ENCODE measurements at places on chromosomes 3 and 15.

GRCh38 chr3:167814441-167814951 lies 79.0 kb downstream of the SERPINI1 start:
- no peak for DNase-seq

- DNase-seq = no peak
Observed at GRCh38 chr3:150118219-150118618, 147.5 kb upstream of the PFN2 start.

DNA sequence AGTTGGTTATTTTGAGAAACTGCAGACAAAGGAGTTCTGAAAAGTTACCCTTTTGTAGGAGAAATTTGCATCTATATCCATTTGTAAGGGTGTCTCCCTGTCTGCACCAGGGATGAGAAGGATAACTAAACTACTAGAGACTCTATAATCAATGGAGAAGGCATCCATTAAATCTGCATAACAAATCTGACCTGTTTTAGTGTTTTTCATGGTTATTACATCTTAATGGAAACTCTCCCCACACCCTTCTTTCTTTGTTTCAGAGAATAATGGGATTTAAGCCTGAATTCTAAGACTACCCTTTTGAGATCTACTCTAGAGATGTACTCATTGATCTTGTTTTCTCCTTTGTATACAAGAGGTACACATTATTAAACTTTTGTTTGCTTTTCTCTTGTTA lies 82.0 kb upstream of the DAZL start:
- DNase-seq = no peak

GRCh38 chr3:9308298-9308990 lies 54.4 kb upstream of the THUMPD3 start:
- DNase-seq = no peak

DNA sequence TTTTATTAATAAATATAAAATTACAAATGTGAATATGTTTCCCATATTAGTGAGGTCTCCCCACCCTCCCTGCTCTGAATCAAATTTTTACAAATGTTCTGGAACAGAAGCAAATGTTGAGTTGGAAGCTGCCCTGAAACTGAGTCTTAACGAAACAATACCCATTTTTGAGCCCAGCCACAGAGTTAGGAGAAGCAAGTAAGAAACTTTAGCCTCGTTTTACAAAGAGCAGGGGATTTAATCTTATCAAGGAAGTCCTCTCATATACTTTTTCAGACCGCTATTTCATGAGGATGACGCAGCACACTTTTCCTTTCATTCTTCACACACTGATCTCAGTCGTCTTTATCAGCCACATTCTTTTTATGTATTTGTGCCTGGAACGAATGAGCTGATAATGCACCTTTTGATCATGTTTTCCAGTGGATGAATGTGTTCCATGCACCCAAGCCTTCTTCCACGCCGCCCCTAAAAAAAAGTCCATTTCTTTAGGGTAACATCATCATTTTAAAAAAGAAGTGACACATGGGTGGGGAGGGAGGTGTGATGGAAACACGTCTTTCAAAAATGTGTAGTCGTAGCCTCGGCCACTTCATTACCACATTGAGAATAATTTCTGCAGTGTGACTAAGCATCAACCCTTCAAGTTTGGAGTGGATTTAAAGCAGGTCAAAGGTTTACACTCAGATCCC lies 48.1 kb downstream of the SETMAR start:
- DNase-seq = peak; percentile 85

- DNase-seq = peak; percentile 11
Observed at GRCh38 chr3:14879211-14879874, 60.6 kb downstream of the FGD5 start.

- no peak for DNase-seq
Observed at GRCh38 chr15:73394782-73395181, 26.0 kb upstream of the HCN4 start.

DNA sequence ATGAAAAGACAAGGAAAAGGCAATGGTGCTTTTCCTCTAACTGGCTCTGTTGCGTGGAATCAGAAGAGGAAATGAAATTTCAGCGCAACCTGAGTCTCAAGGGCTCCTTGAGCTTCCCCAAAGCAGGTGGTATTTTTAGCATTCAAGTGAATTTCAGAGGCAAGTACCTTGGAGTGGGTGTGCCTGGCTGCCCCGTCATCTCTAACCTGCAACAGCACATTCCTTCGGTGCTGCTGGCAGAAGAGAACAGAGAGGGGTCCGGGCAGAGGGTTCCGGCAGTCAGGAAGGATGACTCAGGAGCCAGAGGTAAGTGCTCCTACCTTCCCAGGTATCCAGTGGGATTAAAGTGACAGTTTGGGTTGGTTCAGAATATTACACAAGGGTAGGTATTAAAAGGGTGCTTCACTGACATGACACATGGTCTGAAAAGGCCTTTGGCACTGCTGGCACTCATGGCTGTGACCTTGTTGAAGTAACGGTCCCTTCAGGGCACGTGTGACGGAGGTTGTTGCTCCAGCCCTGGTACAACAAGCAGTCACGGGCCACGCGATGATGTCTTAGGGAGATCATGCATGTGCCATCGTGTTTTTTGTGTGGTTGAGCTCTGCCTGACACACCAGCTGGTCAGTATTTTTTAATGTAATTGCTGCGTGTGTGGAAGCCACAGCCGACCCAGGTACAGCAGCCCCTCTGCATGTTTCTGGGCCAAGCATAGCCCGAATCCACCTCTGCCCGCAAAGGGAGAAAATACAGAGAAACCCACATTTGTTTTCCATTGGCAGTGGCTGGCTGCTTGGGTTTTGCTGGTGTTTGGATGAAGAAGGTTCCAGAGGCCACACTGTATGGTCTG lies 75.7 kb downstream of the LRRK1 start:
- no peak for DNase-seq

DNA sequence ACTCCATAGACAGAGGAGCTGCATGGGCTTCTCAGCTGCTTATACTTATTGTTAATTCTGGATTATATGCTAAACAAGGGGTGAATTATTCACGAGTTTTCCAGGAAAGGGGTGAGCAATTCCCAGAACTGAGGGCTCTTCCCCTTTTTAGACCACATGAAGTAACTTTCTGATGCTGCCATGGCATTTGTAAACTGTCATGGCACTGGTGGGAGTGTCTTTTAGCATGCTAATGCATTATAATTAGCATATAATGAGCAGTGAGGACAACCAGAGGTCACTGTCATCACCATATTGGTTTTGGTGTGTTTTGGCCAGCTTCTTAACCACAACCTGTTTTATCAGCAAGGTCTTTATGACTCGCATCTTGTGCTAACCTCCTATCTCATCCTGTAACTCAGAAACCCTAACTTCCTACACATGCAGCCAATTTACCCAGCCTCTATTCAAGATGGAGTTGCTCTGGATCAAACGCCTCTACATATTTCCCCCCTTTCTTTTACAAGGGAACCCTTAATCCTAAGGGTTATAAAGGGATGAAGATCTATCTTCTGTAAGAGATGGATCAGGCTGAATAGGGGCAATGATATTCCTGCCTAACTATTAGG lies 12.1 kb upstream of the DMXL2 start:
- DNase-seq = no peak

GRCh38 chr3:191721390-191721861 lies 260.5 kb downstream of the PYDC2 start:
- no peak for DNase-seq

DNA sequence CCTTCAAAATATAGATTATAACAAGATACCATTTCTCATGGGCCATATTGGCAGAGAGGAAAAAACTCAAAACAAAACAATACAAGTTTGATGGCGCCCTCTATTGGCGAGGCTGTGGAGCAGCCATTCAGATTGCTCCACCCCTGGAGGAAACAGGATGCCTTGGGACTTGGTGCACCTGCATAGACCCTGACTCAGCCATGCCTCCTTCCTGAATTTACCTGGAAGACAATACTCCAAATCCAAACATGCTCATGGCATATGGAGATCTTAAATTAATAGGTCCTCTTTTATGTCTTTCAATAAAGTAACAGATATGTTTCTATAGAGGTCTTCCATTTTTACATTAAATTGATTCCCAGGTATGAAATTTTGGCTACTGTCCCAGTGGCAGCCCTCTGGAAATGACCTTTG lies 90.0 kb downstream of the APBA2 start:
- DNase-seq = peak; percentile 68

DNA sequence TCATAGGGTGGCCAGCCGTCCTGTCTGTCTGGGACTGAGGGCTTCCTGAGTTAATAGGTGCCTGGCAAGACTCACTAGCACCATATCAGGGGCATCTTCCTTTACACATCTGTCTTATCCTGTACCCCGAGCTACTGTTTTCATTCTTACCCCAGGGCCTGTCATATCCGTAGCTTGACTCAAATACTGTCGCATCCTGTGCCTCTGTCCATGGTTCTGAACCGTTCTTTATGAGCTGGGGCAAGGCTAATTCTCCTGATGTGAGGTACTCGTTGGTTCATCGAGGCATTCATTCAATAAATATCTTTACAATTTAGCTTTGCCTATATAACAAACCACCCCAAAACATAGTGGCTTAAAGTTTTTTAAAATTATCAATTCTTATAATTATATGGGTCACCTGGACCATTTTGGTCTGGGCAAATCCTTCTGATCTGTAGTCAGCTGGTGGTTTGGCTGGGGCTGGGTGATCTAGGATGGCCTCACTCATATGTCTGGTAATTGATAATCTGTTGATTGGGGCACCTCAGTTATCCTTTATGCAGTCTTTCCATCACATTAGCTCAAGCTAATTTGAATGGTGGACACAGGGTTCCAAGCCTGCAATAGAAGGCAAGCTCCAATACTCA lies 121.2 kb downstream of the TLE3 start:
- peak; percentile 79 for DNase-seq

- DNase-seq = no peak
Observed at GRCh38 chr3:46662771-46663551, 30.5 kb downstream of the ALS2CL start.

DNA sequence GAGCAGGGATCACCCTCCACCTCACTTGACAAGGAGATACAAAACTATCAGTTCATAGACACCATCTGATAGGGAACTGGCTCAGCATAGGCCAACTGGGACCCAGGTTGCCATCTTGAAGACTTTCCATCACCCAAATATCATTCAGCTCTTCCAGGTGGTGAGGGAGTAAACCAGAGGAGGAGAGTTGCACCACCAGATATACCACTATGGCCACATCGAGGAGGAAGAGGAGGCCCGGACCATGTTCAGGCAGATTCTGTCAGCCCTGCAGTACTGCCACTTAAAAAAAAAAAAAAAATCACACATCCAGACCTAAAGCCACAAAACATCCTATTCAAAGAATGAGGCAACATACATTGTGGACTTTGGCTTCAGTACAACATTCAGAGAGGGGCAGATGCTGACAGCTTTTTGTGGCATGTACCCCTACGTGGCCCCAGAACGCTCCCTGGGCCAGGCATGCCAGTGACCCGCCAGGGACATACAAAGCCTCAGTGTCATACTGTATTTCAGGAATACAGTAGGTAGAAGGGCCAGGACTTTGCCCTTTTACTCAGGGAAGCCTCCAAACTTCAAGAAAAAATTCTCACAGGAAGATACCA lies 18.4 kb upstream of the EMC3 start:
- no peak for DNase-seq

All from common myeloid progenitor, CD34-positive (primary cell).